ENCODE measurements at places on chromosomes 3 and 15.

DNA sequence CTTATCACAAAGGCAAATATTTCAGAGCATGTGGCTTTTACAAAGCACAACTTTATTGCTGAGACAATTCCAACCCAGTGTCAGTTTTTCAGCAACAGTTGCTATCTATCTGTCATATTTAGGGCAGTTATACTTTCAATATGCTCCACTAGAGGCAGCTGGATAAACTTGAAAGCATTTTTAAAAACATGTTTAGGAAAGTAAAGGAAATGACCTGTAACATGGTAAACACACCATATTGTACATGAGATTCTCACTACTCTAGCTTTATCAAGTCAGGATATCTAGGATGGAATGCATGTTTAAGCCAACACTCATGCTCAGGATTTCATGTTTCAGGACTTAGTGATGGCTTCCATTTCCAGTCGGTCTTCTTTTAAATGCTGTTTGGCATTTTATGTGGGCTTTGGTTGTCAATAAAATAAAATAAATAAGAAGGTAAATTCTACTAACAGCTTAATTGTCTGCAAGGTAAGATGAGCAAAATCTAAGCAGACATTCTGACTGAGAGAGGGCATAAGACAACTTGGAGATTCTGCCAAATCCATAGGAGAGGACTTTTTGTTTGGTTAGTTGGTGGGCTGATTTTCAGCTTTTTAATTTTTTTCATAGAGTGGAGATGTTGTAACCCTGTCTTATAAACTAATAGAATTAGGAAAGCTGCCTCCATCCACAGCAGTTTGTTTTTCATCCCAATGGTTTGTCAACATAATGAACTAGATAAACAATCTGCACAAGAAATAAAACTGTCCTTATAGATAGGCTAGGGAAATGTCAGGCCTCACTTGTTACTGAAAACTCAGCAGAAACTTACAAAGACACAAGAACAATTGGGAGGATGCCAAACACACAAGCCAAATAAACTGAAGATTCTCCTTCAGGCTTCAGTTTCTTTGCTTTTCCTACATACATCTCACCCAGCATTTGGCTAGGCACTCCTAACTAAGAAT lies 63.4 kb upstream of the CPB1 start:
- no peak for DNase-seq

- no peak for DNase-seq
Observed at GRCh38 chr3:114441386-114441785, 147.6 kb downstream of the TIGIT start.

GRCh38 chr3:77889616-77890015 lies 849.7 kb downstream of the ROBO2 start:
- DNase-seq = no peak

GRCh38 chr3:107882881-107883280 lies 207.9 kb downstream of the CD47 start:
- DNase-seq = no peak

- no peak for DNase-seq
Observed at GRCh38 chr3:67288466-67289106, 290.5 kb downstream of the KBTBD8 start.

- peak; percentile 23 for DNase-seq
Observed at GRCh38 chr3:68893600-68894239, 38.6 kb downstream of the TAFA4 start.

GRCh38 chr3:74571118-74571517 lies 43.3 kb downstream of the CNTN3 start:
- no peak for DNase-seq

DNA sequence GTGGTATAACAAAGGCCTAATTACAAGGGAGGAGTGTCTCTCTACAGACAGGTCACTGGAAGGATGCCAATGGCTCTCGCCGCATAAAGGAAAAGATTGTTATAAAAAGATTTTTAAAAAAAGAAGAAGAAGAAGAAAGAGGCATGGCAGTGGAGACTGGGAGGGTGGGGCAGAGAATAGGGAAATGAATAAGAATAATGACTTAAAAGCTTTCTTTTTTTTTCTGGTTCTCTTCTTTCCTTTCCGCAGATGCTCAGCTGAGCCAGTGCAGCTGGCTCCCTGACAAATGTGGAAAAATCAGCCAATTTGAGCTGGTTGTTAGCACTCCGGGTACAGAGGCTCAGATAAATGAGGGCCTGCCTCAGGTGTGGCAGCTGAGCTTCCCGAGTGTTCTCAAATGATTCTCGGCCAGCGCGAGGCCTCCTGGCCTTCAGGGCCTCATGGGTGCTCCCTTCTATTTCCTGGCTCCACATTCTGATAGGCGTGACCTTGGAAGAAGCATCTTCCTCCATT lies 234.1 kb downstream of the RORA start:
- no peak for DNase-seq

Data from stimulated activated CD4-positive, alpha-beta T cell treated with anti-CD3 and anti-CD28 coated beads, Interleukin-12 subunit alpha, Interleukin-12 subunit beta, amount 100 ng/mL, for 48 hours (primary cell).